Large intestine (tissue), 12 donors: ENCODE measurements at places on chromosomes 6 and 20. TPM values are rescaled to one million over a fixed set of nuclear protein-coding genes. Genes with fewer than 3 reads are reported as not detected.

C6orf141 gene
- polyA plus RNA-seq = 24.1 TPM

SAMD5 gene
- polyA plus RNA-seq = 32.8 TPM

TUBB1 gene
- polyA plus RNA-seq = 0.52 TPM

FAM120B gene
- polyA plus RNA-seq = 27.7 TPM

KCNG1 gene
- polyA plus RNA-seq = 29.8 TPM

ADGRG6 gene
- polyA plus RNA-seq = 41.8 TPM

SLC35F1 gene
- polyA plus RNA-seq = 5.1 TPM

MYBL2 gene
- 13.0 TPM for polyA plus RNA-seq

TMEM200A gene
- polyA plus RNA-seq = 49.8 TPM

KIAA1755 gene
- polyA plus RNA-seq = 8.4 TPM
